Effector memory CD8-positive, alpha-beta T cell (primary cell): ENCODE measurements at places on chromosomes 11 and 22.

- no peak for DNase-seq
These were observed 118.6 kb downstream of the TRIM44 start for GRCh38 chr11:35780951-35781860.

DNA sequence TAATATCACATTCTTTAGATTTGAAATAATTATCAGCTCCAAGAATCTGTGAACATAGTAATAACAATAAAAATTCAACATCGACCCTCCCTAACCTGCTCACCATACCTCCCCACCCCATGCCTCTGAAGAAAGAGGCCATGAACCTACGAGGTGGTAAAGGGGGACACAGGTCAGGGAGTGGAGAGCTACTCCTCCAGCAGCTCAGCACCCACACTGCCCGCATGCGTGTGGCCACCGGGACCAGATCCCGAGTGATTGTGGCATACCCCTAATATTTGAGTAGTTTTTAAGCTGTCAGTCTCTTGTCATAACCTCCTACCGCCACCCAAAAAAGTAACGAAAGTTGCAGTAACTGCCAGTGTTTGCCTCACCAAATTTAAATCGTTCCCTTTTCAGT lies 16.8 kb upstream of the ADSL start:
- no peak for DNase-seq

DNA sequence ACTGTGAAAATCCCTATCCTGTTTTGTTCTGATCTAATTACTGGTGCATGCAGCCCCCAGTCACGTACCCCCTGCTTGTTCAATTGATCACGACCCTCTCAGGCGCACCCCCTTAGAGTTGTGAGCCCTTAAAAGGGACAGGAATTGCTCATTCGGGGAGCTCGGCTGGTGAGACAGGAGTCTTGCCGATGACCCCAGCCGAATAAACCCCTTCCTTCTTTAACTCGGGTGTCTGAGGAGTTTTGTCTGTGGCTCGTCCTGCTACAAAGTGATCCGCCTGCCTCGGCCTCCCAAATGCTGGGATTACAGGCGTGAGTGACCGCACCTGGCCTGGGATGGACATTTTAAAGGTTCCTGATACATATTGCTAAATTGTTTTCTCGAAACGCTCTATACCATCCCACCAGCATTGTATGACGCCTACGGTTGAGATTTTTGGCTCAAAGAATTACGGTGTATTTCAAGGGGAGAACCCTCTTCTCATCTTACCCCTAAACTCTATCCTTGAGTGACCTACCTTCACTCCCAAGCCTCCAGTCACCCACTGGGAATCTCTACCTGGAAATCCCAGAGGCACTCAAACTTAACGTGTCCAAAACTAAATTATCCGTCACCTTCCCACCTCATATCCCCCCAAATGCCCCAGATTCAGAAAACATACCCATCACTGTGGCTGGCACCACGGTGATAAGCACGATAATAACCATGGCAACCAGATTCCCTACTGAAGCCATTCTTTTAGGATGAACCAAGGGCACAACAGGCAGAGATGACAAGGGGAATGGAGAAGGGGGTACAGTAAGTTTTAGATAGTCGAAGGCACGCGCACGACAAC lies 789 bp upstream of the POLA2 start:
- DNase-seq, result no peak

DNA sequence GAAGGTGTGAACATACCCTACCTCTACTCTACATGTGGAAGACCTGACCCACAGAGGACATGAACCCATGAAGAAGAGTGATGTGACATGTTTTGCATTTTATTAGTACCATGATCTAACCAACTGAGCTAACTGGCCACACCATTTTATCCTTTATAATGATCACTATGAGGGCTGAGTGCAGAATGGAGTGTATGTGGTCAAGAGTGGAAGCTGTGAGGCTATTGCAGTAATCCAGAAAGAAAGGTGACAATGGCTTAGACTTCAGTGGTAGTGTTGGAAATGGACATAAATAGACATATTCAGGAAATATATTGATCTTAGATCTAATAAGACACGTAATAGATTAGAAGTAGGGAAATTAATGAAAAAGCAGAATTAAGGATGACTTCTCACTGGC lies 3.8 kb downstream of the SRSF8 start:
- DNase-seq, result no peak

DNA sequence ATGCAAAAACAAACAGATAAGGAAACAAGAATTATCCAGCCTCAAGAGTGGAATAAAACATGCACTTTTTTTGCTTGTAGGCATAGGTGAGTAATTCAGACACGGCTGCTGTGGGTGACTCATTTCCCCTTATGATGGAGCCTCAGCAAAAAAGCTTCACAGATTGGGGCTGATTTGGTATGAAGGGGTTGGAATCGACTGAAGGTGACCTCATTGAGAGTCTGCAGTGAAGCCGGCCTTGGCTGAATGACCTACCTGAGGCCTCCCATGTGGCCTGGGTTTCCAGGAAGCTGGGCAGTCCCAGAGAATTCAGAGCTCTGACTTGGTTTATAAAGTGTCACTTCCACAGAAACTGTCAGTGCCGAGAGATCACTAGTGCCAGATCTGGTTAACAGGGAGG lies 34.2 kb upstream of the VPREB1 start:
- no peak for DNase-seq

DNA sequence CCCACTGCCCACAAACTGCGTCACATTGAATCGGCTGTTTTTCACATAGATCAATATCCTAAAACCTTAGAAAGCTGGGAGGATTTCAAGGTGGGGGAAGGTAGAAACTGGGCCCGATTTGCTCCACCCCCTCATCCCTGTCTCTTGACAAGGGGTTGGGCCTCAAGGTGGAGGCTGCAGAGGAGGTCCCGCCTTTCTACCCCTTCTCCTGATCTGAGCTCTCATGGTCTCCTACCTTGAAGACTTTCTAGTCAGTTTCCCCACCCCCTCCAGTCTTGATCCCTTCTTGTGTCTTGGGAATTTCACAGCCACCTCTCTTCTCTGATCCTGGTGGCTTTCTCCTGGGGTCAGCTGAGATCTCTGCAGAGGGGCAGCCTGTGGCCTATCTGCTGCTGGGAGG lies 4.5 kb upstream of the STARD10 start:
- DNase-seq, result no peak
